ENCODE measurements at places on chromosomes 1 and 21. TPM values are rescaled to one million over a fixed set of nuclear protein-coding genes. Genes with fewer than 3 reads are reported as not detected.

CRP gene
- 4,637 TPM for total RNA-seq

PYHIN1 gene
- total RNA-seq: 1.3 TPM

TMEM54 gene
- 1.4 TPM for total RNA-seq

CELA2A gene
- not detected for total RNA-seq

DNA sequence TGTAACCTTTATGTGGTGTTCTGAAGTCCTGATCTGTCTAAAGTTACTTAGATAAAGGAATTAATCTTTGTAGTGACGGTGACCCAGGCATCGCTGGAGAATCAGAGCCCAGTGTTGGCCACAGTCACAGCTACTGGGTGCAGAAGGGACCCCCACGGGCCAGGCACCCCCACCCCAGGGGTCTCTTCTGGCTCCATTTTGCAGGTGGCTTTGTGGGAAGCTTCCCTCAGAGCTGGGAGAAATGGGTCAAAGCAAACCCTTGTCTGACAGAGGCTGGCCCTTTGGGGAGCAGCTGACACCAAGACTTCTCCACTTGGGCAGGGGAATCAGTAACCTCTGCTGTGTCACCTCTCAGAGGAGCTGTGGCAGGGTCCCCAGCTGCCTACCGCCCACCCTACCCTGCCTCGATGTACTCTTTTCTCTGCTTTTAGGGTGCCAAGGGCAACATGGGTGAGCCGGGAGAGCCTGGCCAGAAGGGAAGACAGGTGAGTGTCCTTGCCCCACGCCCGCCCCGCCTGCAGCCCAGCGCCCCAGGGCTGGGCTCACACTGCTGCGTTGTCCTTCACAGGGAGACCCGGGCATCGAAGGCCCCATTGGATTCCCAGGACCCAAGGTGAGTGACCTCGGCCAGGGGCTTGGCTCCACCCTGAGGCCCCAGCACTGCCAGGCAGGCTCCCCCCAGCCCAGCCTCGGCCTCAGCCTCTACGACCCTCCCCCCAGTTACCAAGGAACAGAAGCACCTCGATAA, 17.7 kb downstream of the COL6A2 start:
- peak; percentile 25 for DNase-seq

- DNase-seq: no peak
These were observed 207.4 kb upstream of the NRIP1 start for GRCh38 chr21:15272171-15272570.

DNA sequence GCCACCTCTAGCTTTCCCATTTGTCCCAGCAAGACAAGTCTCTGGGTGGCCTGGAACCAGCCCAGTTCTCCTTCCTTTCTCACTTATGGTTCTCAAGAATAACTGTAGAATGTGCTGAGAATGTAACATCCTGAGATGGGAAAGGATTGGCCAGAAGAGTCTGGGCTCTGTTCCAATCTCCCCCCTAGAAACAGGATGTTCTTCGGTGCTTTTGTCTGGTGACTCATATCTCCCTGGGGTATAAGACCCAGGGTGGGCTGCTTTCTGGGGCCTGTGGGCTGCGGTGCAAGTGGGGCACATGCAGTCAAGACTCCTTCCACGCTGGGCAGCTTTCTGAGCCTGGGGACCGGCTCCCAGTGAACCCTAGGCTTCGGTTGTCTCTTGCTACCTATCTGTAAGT, 251.2 kb upstream of the POU3F1 start:
- DNase-seq: no peak

GRCh38 chr1:236862615-236863211, 67.6 kb downstream of the MTR start:
- no peak for DNase-seq

DNA sequence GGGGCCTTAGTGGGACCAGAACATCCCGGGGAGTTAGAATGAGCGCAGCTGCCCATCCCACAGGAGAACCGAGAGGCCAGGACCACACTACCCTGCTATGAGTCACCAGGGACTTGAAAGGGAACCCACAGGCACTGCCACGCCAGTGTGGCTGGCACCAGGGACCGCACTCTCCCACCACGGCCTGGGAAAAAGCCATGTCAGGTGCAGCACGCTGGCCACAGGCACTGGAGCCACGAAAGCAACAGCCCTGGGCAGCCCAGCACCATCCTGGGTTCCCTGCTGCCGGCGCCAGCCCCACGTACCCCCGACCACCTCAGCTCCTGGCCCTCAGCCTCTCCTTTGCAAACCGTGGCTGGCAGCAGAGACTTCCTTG, 14.1 kb upstream of the TMEM240 start:
- no peak for DNase-seq

DNA sequence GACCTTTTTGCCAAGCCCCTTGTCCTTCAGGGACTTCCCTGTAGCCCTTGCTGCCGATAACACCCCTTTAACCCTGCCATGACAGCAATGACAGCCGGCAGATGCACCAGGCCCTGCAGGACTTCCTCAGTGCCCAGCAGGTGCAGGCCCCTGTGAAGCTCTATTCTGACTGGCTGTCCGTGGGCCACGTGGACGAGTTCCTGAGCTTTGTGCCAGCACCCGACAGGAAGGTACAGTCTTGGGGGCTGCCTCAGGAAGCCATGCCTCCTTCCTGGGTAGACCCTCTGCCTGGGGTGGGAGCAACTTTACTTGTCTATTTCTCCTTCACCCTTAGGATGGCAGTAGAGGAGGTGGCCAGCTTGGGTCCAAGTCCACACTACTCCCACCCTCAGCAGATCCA, 16.1 kb upstream of the PADI6 start:
- DNase-seq: no peak

DNA sequence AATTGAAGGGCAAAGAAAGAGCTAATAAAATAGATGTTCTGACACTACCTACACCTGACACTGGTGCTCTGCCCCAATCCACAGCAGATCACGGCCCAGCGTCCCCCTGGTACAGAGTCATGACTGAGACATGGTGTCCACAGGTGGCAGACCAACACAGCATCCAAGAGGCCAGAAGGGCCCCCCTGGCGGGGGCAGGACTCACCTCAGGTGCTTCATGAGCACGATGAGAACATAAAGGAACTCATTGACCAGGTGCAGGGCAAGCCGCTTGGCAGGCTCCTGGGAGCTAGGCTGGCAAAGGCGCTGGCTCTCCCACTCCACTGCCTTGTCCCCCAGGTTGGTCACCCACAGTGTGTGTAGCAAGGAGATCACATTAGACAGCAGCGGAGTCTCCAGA, 20.4 kb downstream of the MRAP start:
- no peak for DNase-seq

GRCh38 chr1:66282343-66282852, 251.6 kb upstream of the SGIP1 start:
- DNase-seq: no peak

DNA sequence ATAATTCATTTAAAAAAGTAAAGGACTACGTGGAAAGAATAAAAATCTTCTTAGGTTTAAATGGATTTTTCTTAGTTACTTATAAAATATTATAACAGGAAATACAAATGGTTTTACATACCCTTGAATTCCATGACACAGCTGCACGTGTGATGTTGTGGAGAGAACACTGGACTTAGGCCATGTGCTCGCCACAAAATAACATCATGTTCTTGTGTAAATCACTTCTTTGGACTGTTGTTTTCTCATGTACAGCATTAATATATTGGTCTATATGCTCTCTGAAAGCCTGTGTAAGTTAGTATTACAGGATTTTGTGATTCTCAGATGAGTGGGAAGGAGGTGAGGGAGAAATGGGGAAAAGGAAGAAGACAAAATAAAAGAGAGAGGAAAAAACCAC, 228.2 kb downstream of the DNM3 start:
- DNase-seq: no peak

GRCh38 chr1:93722081-93723031, 40.7 kb upstream of the BCAR3 start:
- no peak for DNase-seq
